ENCODE measurements at places on chromosomes 6 and 20. TPM values are rescaled to one million over a fixed set of nuclear protein-coding genes. Genes with fewer than 3 reads are reported as not detected.

GRCh38 chr6:154887051-154887450 lies 108.1 kb upstream of the TIAM2 start:
- no peaks in the 10 kb centered on the region for H3K27me3 ChIP-seq
- H3K27ac ChIP-seq: no peak overlapping the region
- no peaks in the 10 kb centered on the region for H3K36me3 ChIP-seq
- no peak for DNase-seq

The HSPA1B gene
- total RNA-seq: 27.2 TPM

GRCh38 chr20:1654996-1655395 lies 2.6 kb downstream of the SIRPG start:
- no peak overlapping the region for H3K27ac ChIP-seq
- H3K4me3 ChIP-seq: no peak overlapping the region
- DNase-seq: no peak
- peaks cover 4% of the 10 kb centered on the region for H3K27me3 ChIP-seq
- H3K36me3 ChIP-seq: no peaks in the 10 kb centered on the region
- peaks cover 6% of the 10 kb centered on the region for H3K4me1 ChIP-seq

- H3K36me3 ChIP-seq: no peaks in the 10 kb centered on the region
- no peak overlapping the region for H3K27ac ChIP-seq
- no peak overlapping the region for H3K4me3 ChIP-seq
- DNase-seq: no peak
- H3K4me1 ChIP-seq: no peaks in the 10 kb centered on the region
- no peaks in the 10 kb centered on the region for H3K27me3 ChIP-seq
These were observed 121.6 kb downstream of the DHX35 start for GRCh38 chr20:39083761-39084160.

GRCh38 chr20:381581-382290 lies 1.2 kb downstream of the TRIB3 start:
- no peaks in the 10 kb centered on the region for H3K27me3 ChIP-seq
- H3K4me3 ChIP-seq: peak overlapping the region; percentile 98
- peaks cover 10% of the 10 kb centered on the region for H3K4me1 ChIP-seq
- no peaks in the 10 kb centered on the region for H3K36me3 ChIP-seq

- no peak for DNase-seq
- no peak overlapping the region for H3K4me3 ChIP-seq
- H3K4me1 ChIP-seq: peaks cover 6% of the 10 kb centered on the region
- no peak overlapping the region for H3K27ac ChIP-seq
- H3K36me3 ChIP-seq: no peaks in the 10 kb centered on the region
- H3K27me3 ChIP-seq: no peaks in the 10 kb centered on the region
These were observed 124.1 kb downstream of the FOXO3 start for GRCh38 chr6:108684771-108685329.

The HTR1E gene
- not detected for total RNA-seq

- no peaks in the 10 kb centered on the region for H3K36me3 ChIP-seq
- H3K4me3 ChIP-seq: no peak overlapping the region
- DNase-seq: no peak
- H3K4me1 ChIP-seq: peaks cover 15% of the 10 kb centered on the region
- no peaks in the 10 kb centered on the region for H3K27me3 ChIP-seq
These were observed 88.2 kb downstream of the FOXF2 start for GRCh38 chr6:1477432-1478090.

DNA sequence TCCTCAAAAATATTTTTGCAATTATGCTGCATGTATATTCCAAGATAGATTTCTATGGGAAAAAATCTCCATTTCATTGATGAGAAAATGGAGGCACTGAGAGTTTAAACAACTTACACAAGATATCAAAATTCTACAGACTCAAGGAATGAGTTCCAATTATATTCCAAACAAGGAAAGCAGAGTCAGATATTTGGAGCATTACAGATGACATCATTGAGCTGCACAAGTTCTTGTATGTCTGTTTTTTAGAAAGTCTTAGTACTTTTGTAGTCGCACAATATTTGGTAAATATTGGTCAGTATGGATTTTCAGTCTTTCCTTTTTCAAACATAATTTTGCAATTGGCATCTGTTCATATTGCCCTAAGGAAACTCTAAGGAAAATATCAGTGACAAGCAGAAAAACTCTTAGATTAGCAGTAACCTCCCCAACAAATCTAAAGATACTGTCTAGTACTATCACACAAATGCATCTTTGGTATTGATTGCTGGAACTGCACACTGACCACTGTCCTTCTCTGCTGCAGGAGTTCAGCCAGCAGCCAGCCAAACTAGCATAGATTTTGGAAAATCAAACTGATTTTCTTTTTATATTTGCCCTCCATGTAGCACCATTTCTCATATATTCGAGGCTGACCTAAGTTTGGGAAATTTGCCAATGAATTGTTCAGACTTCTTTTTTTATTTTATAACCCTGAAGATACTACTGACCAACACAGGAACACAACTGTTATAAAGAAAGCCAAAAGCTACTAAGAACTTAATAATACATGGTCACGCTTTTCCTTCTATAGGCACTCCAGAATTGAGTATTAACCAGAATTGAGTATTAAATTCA lies 51.7 kb upstream of the TBX18 start:
- H3K27me3 ChIP-seq: no peaks in the 10 kb centered on the region
- no peak overlapping the region for H3K4me3 ChIP-seq
- no peaks in the 10 kb centered on the region for H3K4me1 ChIP-seq
- no peaks in the 10 kb centered on the region for H3K36me3 ChIP-seq
- no peak overlapping the region for H3K27ac ChIP-seq
- DNase-seq: no peak

The STX11 gene
- 23.2 TPM for total RNA-seq

The SLC17A9 gene
- 60.2 TPM for total RNA-seq

The AVP gene
- not detected for total RNA-seq

The GATA5 gene
- not detected for total RNA-seq

DNA sequence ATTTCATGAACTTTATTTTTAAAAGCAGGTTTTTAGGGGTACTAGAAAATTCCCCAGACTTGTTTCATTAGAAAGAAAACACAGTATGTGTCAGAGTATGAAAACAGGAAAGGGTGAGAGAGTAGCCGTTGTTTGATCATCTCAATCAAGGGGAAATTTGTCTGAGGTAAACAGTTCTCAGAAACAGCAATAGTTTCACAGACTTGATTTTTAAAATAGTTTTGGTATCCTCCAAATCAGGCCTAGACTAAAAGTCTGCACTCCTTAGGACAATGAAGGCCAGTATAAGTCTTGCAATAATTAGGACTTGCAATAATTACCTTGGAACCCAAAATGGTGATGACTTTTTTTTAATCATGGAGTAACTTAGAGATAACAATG lies 176.6 kb upstream of the TAB2 start:
- H3K36me3 ChIP-seq: no peaks in the 10 kb centered on the region
- DNase-seq: peak; percentile 65
- peak overlapping the region; percentile 98 for H3K27ac ChIP-seq
- H3K27me3 ChIP-seq: no peaks in the 10 kb centered on the region

DNA sequence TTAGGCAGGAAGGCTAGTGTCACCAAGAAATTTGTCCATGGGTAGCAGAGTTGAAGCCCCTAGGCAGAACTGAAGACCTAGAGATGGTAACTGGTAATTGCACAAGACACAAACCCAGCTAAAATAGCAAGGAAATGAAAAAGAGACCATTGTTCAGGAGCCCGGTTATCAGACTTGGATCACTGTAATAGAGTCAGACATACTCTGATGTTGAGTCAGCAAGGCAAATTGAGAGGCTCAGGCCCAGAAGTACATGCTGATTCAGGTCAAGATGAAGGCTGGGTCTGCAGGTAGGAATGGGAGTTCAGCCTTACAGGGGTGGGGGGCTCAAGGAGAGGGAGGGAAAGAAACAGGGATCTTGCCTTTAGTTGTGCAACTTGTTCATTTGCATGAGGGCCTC lies 6.5 kb upstream of the TMEM242 start:
- peaks cover 2% of the 10 kb centered on the region for H3K27me3 ChIP-seq
- H3K4me1 ChIP-seq: peaks cover 9% of the 10 kb centered on the region
- no peak for DNase-seq
- H3K36me3 ChIP-seq: no peaks in the 10 kb centered on the region
- H3K4me3 ChIP-seq: no peak overlapping the region

GRCh38 chr20:47326658-47327268 lies 29.7 kb downstream of the ZMYND8 start:
- H3K4me1 ChIP-seq: no peaks in the 10 kb centered on the region
- no peak for DNase-seq
- no peak overlapping the region for H3K4me3 ChIP-seq
- no peak overlapping the region for H3K27ac ChIP-seq
- H3K36me3 ChIP-seq: peaks cover 22% of the 10 kb centered on the region
- H3K27me3 ChIP-seq: no peaks in the 10 kb centered on the region

The CPXM1 gene
- 0.90 TPM for total RNA-seq

The HLA-DQB1 gene
- 119 TPM for total RNA-seq

GRCh38 chr20:31819083-31819784 lies at the start of gene MYLK2:
Gene MYLK2 (plus strand): TSS chr20:31819356. CDS start chr20:31819581, 225 bp downstream.
- no peak within 1 kb of the TSS for H3K27ac ChIP-seq
- no peaks in the 10 kb centered on the region for H3K27me3 ChIP-seq
- no peaks in the 10 kb centered on the region for H3K36me3 ChIP-seq
- DNase-seq: no peak
- no peaks in the 10 kb centered on the region for H3K4me1 ChIP-seq

DNA sequence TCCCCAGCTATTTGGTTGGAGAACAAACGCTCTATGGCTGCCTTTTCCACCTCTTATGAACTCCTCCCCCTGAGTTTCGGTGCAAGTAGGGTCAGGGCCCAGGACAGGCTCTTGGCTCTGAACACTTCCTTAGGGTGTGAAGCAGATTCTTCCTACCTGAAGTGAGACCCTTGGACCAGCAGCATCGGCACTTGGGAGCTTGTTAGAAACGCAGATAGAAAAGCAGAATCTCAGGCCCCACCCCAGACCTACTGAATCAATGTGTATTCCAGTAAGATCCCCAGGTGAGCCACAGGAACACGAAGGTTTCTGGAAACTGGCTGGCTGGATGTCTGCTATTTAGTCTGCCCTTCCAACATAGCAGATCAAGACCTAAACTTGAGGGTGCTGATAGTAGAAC lies 3.2 kb downstream of the FAM50B start:
- H3K27ac ChIP-seq: no peak overlapping the region
- peaks cover 15% of the 10 kb centered on the region for H3K4me1 ChIP-seq
- H3K27me3 ChIP-seq: no peaks in the 10 kb centered on the region
- no peak for DNase-seq
- no peaks in the 10 kb centered on the region for H3K36me3 ChIP-seq

GRCh38 chr6:47132724-47133123 lies 90.6 kb upstream of the ADGRF1 start:
- no peaks in the 10 kb centered on the region for H3K4me1 ChIP-seq
- no peak overlapping the region for H3K4me3 ChIP-seq
- no peak overlapping the region for H3K27ac ChIP-seq
- H3K36me3 ChIP-seq: no peaks in the 10 kb centered on the region
- DNase-seq: no peak
- no peaks in the 10 kb centered on the region for H3K27me3 ChIP-seq

The KPNA5 gene
- total RNA-seq: 6.0 TPM

The PRR18 gene
- 8.8 TPM for total RNA-seq

DNA sequence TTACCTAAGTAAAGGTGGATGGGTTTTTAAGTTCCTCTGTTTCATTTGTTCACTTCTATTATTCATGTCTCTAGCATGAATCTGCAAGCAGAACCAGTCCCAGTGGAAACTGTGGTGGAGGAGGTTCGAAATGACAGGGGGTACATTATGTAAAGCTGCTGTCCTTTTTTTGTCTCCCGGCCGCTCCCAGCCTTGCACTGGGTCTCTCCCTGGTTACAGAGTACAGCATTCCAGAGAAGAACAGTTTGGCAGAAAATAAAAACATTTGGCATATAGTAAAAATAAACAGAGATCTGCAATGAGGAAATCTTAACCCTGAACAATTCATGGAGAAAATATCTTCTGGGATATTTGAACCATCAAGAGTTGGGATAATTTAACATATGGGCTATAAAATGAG lies 34.6 kb upstream of the TAGAP start:
- H3K4me3 ChIP-seq: no peak overlapping the region
- H3K4me1 ChIP-seq: peaks cover 4% of the 10 kb centered on the region
- H3K36me3 ChIP-seq: no peaks in the 10 kb centered on the region
- H3K27me3 ChIP-seq: no peaks in the 10 kb centered on the region
- no peak overlapping the region for H3K27ac ChIP-seq

The KIAA0408 gene
- not detected for total RNA-seq

DNA sequence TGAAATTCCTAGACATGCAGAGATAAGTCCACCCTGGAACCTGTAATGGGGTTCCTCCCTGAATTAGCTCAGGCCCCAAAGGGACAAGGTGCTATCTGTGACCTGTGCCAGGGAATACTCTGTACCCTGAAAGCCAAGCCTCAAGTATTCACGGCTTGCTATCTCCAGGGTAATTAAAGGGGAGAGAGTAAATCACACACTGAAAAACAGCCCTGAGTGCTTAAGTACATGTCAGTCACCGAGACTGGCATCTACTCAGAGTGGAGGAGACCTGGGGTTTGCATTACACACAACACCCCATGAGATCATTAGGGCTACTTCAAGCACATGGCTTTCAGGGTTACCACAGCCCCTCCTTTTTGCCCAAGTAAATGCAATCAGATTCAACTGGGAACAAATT lies 188.1 kb downstream of the CD83 start:
- H3K4me1 ChIP-seq: no peaks in the 10 kb centered on the region
- no peak overlapping the region for H3K27ac ChIP-seq
- H3K36me3 ChIP-seq: no peaks in the 10 kb centered on the region
- no peak overlapping the region for H3K4me3 ChIP-seq

The DSE gene
- total RNA-seq: 75.1 TPM

The ARG1 gene
- total RNA-seq: not detected

- no peaks in the 10 kb centered on the region for H3K27me3 ChIP-seq
- H3K4me3 ChIP-seq: no peak overlapping the region
- no peaks in the 10 kb centered on the region for H3K4me1 ChIP-seq
- DNase-seq: no peak
- H3K36me3 ChIP-seq: no peaks in the 10 kb centered on the region
These were observed 43.2 kb upstream of the SRF start for GRCh38 chr6:43127877-43128276.

DNA sequence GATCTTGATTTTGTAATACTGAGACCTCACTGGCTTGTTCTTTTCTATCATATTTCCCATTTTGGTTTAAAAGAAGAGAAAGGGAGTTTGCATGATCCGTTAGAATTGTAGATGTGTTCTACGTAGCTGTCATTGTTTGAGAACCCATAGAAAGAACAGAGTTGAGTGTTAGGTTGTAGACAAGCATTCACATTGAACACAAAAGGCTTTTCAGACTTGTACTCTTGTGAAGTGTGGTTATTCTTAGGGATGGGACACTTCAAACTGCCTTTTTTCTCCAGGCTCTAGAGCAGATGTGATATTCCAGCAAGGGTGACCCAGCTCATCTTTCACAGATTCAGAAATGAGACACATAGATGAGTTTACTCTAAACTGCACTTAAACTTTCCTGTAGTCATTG lies 19.9 kb downstream of the FOXO3 start:
- H3K4me3 ChIP-seq: no peak overlapping the region
- DNase-seq: no peak
- H3K27me3 ChIP-seq: no peaks in the 10 kb centered on the region
- no peaks in the 10 kb centered on the region for H3K4me1 ChIP-seq
- H3K36me3 ChIP-seq: no peaks in the 10 kb centered on the region
- no peak overlapping the region for H3K27ac ChIP-seq

The OPRM1 gene
- total RNA-seq: not detected

DNA sequence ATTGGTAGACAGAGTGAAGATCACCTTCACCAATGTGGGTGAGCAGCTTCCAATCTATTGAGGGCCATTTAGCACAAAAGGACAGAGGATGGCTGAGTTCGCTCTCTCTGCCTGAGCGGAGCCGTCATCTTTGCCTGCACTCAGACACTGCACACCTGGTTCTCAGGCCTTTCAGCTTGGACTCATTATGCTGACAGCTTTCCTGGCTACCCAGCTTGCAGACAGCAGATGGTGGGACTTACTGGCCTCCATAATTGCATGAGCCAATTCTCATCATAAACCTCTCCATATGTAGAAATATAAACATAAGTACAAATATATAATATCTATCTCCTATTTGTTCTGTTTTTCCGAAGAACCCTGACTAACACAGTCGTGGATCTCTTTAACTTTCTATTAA lies 13.7 kb downstream of the TBXT start:
- no peak overlapping the region for H3K4me3 ChIP-seq
- no peak for DNase-seq
- H3K27me3 ChIP-seq: no peaks in the 10 kb centered on the region
- no peaks in the 10 kb centered on the region for H3K36me3 ChIP-seq
- H3K27ac ChIP-seq: no peak overlapping the region

The RHAG gene
- 0.32 TPM for total RNA-seq

Measured in GM12878 (cell line).